Endothelial cell (in vitro differentiated cells): ENCODE measurements at places on chromosomes 3 and 15. TPM values are rescaled to one million over a fixed set of nuclear protein-coding genes. Genes with fewer than 3 reads are reported as not detected.

- no peak overlapping the region for H3K27ac ChIP-seq
- H3K36me3 ChIP-seq = no peaks in the 10 kb centered on the region
- H3K27me3 ChIP-seq = no peaks in the 10 kb centered on the region
- no peak for DNase-seq
These were observed 308.2 kb downstream of the SOX2 start for GRCh38 chr3:182019926-182020325.

- DNase-seq = no peak
- H3K4me1 ChIP-seq = peaks cover 25% of the 10 kb centered on the region
- H3K4me3 ChIP-seq = no peak overlapping the region
These were observed 139.6 kb downstream of the IL20RB start for GRCh38 chr3:137097386-137097785.

DNA sequence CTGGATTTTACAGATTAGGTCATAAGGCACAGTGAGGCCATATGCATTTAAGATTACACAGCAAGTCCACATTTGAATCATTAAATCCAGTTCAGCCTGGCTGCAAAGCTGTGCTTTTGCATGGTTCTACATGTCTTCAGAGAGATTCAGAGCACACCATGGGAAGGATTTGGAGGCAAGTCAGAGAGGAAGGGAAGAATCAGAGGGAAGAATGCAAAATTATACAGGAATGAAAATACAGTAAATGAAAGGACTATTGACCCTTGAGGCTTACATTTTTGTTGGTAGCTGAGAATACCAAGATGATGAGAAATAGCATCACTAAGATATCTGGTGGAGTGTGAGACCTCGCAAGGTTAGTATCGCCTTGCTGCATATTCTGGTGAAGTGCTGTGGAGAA lies 13.9 kb downstream of the FILIP1L start:
- DNase-seq = no peak
- no peak overlapping the region for H3K4me3 ChIP-seq
- H3K27ac ChIP-seq = no peak overlapping the region
- H3K27me3 ChIP-seq = peaks cover 1% of the 10 kb centered on the region

The ZSCAN2 gene
- total RNA-seq = 22.0 TPM

The DLEC1 gene
- 0.62 TPM for total RNA-seq

The SIN3A gene
- total RNA-seq = 67.3 TPM

The ROPN1 gene
- total RNA-seq = not detected
